Lung (tissue), 17 donors: ENCODE measurements at places on chromosomes 5 and 9. TPM values are rescaled to one million over a fixed set of nuclear protein-coding genes. Genes with fewer than 3 reads are reported as not detected.
A peak's percentile ranks its signal among the peaks of the same experiment; 100 is the strongest.

- peak; percentile 64 for DNase-seq
- H3K27me3 ChIP-seq: no peaks in the 10 kb centered on the region
- H3K27ac ChIP-seq: peak overlapping the region; percentile 44
- H3K36me3 ChIP-seq: no peaks in the 10 kb centered on the region
- peaks cover 32% of the 10 kb centered on the region for H3K4me1 ChIP-seq
- no peak overlapping the region for H3K4me3 ChIP-seq
Measured at GRCh38 chr5:139131921-139132432, 66.2 kb downstream of the SIL1 start.

- H3K4me3 ChIP-seq: no peak overlapping the region
- H3K27me3 ChIP-seq: peaks cover 86% of the 10 kb centered on the region
- H3K36me3 ChIP-seq: no peaks in the 10 kb centered on the region
- no peak overlapping the region for H3K27ac ChIP-seq
- H3K4me1 ChIP-seq: peaks cover 12% of the 10 kb centered on the region
Measured at GRCh38 chr5:37837414-37838032, 2.3 kb downstream of the GDNF start.

GRCh38 chr5:151773951-151774350 lies 2.2 kb downstream of the G3BP1 start:
- H3K27me3 ChIP-seq: no peaks in the 10 kb centered on the region
- H3K4me1 ChIP-seq: peaks cover 35% of the 10 kb centered on the region
- H3K36me3 ChIP-seq: peaks cover 2% of the 10 kb centered on the region
- no peak overlapping the region for H3K27ac ChIP-seq
- H3K4me3 ChIP-seq: no peak overlapping the region
- DNase-seq: peak; percentile 34

GRCh38 chr5:157952374-157952685 lies 93.4 kb upstream of the CLINT1 start:
- no peak for DNase-seq
- no peak overlapping the region for H3K4me3 ChIP-seq
- peaks cover 3% of the 10 kb centered on the region for H3K4me1 ChIP-seq
- H3K27ac ChIP-seq: no peak overlapping the region
- H3K36me3 ChIP-seq: no peaks in the 10 kb centered on the region
- no peaks in the 10 kb centered on the region for H3K27me3 ChIP-seq

DNA sequence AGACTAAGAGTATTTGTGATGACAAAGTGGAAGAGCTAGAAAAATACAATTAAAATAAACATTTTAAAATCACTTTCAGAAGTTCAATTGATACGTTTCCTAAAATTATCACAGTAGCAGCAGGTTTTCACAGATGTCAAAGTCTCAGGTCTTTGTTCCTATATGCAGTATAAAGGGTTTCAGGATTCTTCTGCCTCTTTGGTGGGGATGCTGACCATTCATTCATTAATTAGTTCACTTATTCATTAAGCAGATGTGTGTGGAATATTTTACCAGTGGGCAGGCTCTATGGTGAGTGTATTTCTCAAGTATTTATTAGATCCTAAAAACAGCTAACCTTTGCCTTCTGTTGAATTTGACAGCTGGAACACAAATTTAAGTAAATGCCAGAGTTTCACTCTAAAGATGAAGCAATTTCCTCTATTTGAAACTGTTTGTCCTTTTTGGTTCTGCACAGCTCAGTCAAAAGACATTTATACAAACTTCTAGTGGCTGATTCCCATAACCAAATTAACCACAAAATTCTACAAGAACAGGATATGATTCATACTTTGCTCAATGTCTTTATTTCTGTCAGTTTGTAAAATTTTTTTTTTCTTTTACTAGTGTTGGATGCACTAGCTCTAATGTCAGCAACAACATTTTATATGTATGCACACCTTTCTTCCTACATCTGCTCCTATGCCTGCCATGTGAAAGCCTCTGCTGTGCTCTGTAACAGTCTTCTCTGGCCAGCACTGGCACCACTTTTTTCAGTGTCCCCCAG lies 75.9 kb upstream of the PRR16 start:
- DNase-seq: no peak
- H3K4me3 ChIP-seq: no peak overlapping the region
- peak overlapping the region; percentile 50 for H3K27ac ChIP-seq
- no peaks in the 10 kb centered on the region for H3K27me3 ChIP-seq

DNA sequence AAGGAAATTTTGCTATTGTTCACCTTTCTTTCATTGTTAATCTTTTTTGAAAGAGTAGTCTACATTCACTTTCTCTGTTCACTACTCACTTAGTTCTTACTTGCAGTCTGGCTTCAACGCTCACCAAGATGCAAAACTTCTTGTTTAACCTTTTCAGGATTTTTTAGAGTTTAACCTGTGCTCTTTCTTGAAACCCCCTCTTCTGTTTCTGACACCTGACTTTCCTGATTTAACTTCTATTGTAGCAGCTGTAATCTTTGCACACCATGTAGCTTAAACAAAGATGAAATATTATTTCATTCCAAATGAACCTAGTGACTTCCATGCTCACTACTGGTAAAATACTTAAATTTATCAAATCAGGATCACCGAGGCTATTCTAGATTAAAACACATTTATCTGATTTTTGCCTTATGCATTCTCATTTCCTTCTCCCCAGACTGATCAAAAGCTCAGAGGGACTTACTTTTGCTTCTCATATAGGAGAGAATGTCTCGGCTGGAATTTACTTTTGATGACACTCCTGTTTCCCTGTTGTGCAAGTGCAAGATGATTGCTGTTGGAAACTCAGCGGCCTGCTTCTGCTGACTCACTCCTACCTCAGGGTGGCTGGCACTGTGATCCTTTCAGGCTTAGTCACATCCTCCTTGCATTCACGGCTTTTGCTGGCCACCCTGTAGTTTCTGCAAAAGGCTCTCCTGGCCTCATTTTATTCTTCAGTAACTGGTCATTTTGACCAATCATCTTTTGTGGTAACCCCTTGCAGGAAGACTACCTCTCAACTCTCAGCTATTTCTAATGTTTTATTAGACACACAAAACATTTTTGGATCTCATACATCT lies 109.3 kb upstream of the IFNE start:
- H3K4me3 ChIP-seq: no peak overlapping the region
- no peak for DNase-seq
- no peak overlapping the region for H3K27ac ChIP-seq
- no peaks in the 10 kb centered on the region for H3K36me3 ChIP-seq
- peaks cover 5% of the 10 kb centered on the region for H3K27me3 ChIP-seq

DNA sequence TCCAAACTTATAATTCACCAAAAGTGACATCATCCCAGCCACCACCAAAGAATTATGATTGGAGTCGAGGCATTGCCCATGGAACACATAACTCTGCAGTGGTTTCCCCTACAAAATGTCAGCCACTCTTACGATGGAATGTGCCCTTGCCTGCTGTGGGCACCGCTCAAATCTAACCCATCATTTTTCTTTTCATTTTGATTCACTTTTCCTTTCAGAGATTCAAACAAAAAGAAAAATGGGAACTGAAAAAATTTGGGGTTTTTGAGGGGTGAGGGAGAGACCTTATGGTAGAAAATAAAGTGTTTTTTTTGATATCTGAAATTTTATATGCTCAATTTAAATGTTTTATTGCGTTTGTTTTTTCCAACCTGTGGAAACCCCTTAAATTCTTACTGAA lies 28.1 kb downstream of the SMARCA2 start:
- H3K4me3 ChIP-seq: no peak overlapping the region
- peaks cover 20% of the 10 kb centered on the region for H3K4me1 ChIP-seq
- H3K36me3 ChIP-seq: peaks cover 15% of the 10 kb centered on the region
- H3K27ac ChIP-seq: no peak overlapping the region

DNA sequence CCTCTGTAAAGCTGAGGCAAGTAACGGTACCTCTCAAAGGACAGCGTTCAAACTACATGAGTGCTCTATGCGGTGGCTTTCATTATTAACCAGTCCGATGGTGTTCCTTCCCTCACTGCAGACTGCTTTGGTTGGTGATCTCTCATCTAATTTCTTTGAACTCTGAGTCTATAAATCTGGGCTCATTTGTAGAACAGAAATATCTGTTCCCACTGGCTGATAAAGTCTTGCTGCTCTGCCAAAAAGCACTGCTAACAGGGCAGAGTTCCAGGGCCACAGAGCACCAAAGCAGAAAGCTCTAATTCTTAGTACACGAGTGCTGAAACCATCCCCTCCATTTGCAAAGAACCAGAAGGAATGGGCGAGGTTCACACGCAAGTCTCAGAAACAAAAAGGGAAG lies 81.9 kb downstream of the MED27 start:
- peaks cover 11% of the 10 kb centered on the region for H3K4me1 ChIP-seq
- H3K4me3 ChIP-seq: no peak overlapping the region
- peaks cover 3% of the 10 kb centered on the region for H3K36me3 ChIP-seq
- H3K27me3 ChIP-seq: no peaks in the 10 kb centered on the region

DNA sequence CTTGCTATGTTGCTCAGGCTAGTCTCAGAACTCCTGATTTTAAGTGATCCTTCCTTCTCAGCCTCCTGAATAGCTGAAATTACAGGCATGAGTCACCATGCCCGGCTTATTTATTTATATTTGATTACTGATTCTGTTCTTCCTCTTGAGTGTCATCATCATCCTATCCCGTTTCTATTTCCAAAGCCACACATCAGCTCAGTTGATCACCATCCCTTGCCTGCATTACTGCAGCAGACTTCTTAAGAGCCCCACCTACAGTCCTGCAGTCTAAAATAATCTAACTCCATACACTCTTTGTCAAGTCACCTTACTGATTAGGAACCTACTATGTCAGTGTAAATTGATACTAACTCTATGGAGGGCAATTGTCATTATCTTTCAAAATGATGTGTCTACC lies 138.9 kb upstream of the RAI14 start:
- no peak overlapping the region for H3K27ac ChIP-seq
- no peaks in the 10 kb centered on the region for H3K36me3 ChIP-seq
- no peaks in the 10 kb centered on the region for H3K4me1 ChIP-seq
- no peak for DNase-seq
- no peak overlapping the region for H3K4me3 ChIP-seq

- no peaks in the 10 kb centered on the region for H3K36me3 ChIP-seq
- no peak for DNase-seq
- no peaks in the 10 kb centered on the region for H3K4me1 ChIP-seq
- H3K27me3 ChIP-seq: no peaks in the 10 kb centered on the region
- H3K27ac ChIP-seq: no peak overlapping the region
Measured at GRCh38 chr5:67619235-67619634, 422.6 kb upstream of the CD180 start.

DNA sequence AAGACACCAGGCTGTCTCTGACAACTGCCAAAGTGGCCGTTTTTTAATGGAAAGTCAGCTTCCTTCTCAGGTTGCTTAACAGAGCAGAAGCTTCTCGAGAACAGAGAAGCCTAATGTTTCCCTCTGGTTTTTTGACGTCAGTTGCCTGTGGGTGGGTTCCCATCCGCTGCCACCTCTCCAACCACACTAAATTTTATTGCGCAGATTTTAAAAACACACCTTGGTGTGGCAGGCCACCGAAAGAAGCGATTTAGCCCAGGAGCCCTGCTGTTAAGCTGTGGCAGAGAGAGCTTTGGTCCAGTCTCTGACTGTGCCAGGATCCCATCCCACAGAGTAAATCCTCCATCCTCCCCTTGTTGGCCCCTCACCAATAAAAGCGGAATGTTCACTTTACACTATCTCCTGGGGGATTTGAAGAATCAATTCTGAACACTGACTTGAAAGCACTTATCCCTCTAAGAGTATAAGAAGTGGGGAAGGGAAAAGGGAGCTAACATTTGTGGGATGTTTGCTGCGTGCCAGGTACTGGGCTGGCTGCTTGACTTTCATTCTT lies 181.6 kb downstream of the AOPEP start:
- no peak overlapping the region for H3K27ac ChIP-seq
- DNase-seq: no peak
- peaks cover 14% of the 10 kb centered on the region for H3K4me1 ChIP-seq
- no peaks in the 10 kb centered on the region for H3K36me3 ChIP-seq
- H3K4me3 ChIP-seq: no peak overlapping the region

GRCh38 chr9:504921-505740 lies 290.5 kb downstream of the DOCK8 start:
- peak overlapping the region; percentile 92 for H3K27ac ChIP-seq
- peaks cover 3% of the 10 kb centered on the region for H3K4me1 ChIP-seq
- peak overlapping the region; percentile 76 for H3K4me3 ChIP-seq
- H3K36me3 ChIP-seq: no peaks in the 10 kb centered on the region

- no peaks in the 10 kb centered on the region for H3K27me3 ChIP-seq
- no peak overlapping the region for H3K4me3 ChIP-seq
- H3K27ac ChIP-seq: no peak overlapping the region
- DNase-seq: peak; percentile 53
- H3K36me3 ChIP-seq: no peaks in the 10 kb centered on the region
Measured at GRCh38 chr9:129653823-129654553, 11.5 kb upstream of the PRRX2 start.

DNA sequence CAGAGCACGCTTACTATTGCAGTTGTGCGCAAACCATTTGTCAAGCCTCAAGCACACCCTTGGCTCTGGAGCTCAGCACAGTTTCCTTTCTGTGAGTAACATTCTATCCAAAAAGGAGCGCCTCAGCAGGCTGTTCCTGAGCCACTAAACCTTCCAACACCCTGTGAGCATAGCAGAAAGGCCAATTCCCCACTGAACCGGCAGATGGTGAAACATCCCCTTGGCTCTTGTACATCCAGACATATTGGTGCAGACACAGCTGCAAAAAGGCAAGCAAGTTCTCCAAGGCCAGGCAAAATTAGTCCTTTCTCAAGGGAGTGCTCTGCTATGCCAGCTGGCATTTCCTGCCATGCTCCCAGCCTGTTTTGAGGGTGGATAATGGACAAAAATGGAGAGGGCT lies 44.1 kb upstream of the CEMIP2 start:
- peak; percentile 18 for DNase-seq
- H3K4me3 ChIP-seq: no peak overlapping the region
- no peak overlapping the region for H3K27ac ChIP-seq
- no peaks in the 10 kb centered on the region for H3K27me3 ChIP-seq
- H3K4me1 ChIP-seq: no peaks in the 10 kb centered on the region

- H3K4me3 ChIP-seq: no peak overlapping the region
- peaks cover 16% of the 10 kb centered on the region for H3K4me1 ChIP-seq
- no peaks in the 10 kb centered on the region for H3K36me3 ChIP-seq
- DNase-seq: no peak
- H3K27ac ChIP-seq: no peak overlapping the region
- no peaks in the 10 kb centered on the region for H3K27me3 ChIP-seq
Measured at GRCh38 chr5:81428861-81429260, 34.9 kb upstream of the ACOT12 start.

- H3K4me1 ChIP-seq: no peaks in the 10 kb centered on the region
- no peaks in the 10 kb centered on the region for H3K36me3 ChIP-seq
- no peaks in the 10 kb centered on the region for H3K27me3 ChIP-seq
- no peak overlapping the region for H3K4me3 ChIP-seq
- no peak for DNase-seq
Measured at GRCh38 chr5:126069329-126069728, 353.9 kb upstream of the GRAMD2B start.

GRCh38 chr5:175347027-175347426 lies 97.0 kb downstream of the DRD1 start:
- H3K27me3 ChIP-seq: no peaks in the 10 kb centered on the region
- no peak overlapping the region for H3K4me3 ChIP-seq
- H3K4me1 ChIP-seq: no peaks in the 10 kb centered on the region
- no peaks in the 10 kb centered on the region for H3K36me3 ChIP-seq

The PCDHA9 gene
- 0.49 TPM for total RNA-seq

The CD74 gene
- total RNA-seq: 1,061 TPM

The IFNA13 gene
- total RNA-seq: not detected

The NTNG2 gene
- 2.2 TPM for total RNA-seq

The GABRG2 gene
- total RNA-seq: 0.14 TPM

The GPR150 gene
- total RNA-seq: 0.28 TPM

The ACTBL2 gene
- total RNA-seq: not detected

The ZNF883 gene
- total RNA-seq: 2.2 TPM

The RIOK2 gene
- total RNA-seq: 49.8 TPM
